Fibroblast of villous mesenchyme (primary cell): ENCODE measurements at places on chromosomes 6 and 20.

GRCh38 chr6:24743944-24744335 lies 25.0 kb upstream of the C6orf62 start:
- DNase-seq, result no peak

- DNase-seq, result peak; percentile 79
Measured at GRCh38 chr6:30814146-30815040, 69.9 kb upstream of the DDR1 start.

GRCh38 chr20:53707371-53708055 lies 113.9 kb upstream of the ZNF217 start:
- peak; percentile 39 for DNase-seq

- no peak for DNase-seq
Measured at GRCh38 chr6:162697872-162698403, 29.6 kb downstream of the PRKN start.

- DNase-seq, result no peak
Measured at GRCh38 chr6:170094686-170095272, 196.1 kb downstream of the DLL1 start.

DNA sequence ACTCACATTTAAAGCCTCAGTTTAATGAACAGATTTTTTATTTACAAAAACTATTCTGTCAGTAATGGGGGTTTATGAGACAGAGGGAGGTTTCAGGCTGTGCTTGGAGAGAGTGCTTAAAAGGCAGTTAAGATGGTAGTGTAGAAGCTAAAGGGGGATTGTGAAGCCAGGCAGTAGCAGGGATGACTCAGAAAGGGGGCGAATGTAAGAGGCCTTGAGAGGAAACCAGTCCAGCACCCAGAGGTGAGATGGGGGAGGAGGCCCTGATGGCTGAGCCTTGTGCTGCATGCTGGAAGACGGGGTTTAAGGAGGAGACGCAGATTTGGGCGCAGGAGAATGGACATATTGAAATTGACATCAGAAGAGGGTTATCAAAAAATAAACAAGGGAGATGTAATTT lies 6.6 kb upstream of the SERPINB9 start:
- peak; percentile 17 for DNase-seq
